Right renal pelvis (tissue), 4 donors: ENCODE measurements at places on chromosomes 3 and 15.

DNA sequence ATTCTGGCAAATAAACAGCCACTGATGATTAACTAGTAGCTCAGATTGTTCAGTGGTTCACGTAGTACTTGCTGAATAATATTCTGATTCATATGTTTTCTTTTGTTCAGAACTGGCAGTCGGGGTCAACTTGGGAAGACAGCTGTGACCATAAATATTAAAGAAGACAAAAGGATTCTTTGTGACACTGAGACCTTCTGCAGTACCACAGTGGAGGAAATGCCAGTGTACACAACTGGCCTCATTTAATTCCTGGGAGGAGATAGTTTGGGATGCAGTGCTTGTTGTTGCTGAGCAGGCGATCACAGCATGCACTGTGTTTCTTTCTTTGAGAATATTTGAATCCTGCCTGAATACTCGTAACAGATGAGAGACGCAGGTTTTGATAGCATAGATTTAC is 26.7 kb upstream of the MCF2L2 start:
- DNase-seq, result no peak

DNA sequence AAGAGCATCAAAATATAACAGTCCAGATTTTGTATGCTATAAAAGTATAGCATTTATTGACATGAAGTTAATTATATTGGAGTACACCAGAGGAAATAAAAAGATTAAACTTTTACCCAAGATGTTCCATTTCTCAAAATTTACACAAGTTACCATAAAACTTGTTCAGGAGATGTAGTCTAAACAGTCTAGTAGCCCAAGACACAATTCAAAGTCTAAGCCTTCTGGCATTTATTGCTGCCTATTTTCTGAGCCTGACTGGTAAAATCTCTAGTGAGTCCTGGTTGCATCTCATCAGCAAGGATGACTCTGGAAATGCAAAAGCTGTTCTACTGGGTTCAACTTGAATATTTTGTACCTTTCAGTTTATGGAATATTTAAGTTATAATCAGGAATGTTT is 468.7 kb downstream of the PDCD6IP start:
- DNase-seq, result no peak

DNA sequence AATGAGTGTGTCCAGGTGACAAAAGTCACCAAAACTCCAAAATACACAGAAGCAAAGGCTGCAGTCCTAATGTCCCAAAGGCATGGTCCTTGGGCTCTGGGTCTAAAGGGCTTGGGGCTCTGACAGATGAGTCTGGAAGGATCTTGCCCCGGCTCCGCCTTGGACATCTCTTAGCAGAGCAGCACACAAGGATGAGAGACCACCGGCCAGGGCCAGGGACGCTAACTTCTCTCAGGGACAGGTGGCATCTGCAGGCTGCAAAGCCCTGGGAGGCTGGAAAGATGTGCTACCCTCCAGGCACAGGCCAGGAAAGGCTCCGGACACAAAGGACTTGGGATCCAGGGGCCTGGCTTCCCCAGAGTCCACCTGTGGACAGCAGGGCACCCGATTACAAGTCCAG is 14.1 kb upstream of the SHISA5 start:
- DNase-seq, result no peak

- DNase-seq, result no peak
Observed at GRCh38 chr3:170137986-170138385, 43.5 kb downstream of the PHC3 start.

- no peak for DNase-seq
Observed at GRCh38 chr3:157408499-157409149, 28.0 kb upstream of the PTX3 start.
